ENCODE measurements at places on chromosomes 2 and 18.

DNA sequence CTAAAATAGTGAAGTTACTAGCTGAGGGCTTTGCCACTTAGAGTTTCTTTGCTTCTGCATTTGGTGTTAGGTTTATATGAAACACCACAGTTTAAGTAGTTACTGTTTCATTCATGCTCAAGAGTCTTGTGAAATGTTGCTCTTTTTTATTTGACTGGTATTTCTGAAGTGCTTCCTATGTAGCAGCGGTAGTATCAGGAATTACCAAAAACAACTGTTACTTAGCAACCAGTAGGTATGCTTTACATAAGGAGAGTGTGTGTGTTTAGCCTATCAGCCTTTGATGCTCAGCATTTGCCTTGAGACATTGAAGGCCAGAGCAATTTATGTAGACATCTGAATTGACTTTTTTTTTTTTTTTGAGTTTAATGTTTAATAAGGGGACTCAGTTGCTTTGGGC is 3.6 kb downstream of the DIS3L2 start:
- DNase-seq, result no peak

GRCh38 chr2:100831158-100831750 is 11.3 kb downstream of the NPAS2 start:
- no peak for DNase-seq

- DNase-seq, result no peak
Observed at GRCh38 chr2:51297488-51297887, 265.6 kb upstream of the NRXN1 start.

DNA sequence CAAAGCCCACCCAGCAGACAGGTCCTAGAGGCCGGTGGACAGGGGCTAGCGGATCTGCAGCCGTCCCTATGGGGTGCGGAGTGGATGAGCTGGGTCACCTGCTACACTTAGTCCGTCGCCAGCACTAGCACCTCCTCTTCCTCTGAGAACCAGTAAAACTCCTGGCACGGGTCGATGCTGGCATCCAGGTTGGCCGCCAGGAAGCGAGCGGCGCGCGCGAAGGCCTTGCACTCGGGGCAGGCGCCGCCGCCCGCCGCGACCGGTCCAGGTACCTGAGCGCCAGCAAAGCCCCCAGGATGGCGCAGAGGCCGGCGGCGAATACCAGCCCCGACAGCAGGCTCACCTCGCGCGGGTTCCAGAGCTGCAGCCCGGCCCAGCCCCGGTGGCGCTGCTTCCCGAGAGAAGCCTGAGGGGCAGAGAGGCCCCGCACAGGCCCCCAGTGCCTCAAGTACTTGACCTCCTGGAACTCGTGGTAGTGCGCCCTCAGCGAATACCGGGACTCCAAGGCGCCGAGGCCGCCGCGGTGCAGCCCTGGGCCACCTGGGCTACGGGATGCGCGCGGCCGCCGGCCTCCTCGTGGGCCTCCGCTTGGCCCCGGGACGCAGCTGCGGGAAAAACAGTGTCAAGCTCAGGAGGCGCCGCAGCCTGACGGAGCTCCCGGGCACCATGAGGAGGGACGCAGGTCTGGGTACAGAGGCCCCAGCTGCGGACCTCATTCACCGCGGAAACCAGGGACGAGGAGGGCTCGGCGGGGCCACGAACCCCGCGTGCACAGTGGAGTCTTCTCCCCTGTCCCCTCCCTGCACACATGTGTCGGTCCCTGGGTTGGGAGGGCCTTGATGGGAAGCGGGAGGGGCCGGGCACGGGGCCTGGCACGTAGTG is 27.5 kb upstream of the ALPP start:
- DNase-seq, result no peak

DNA sequence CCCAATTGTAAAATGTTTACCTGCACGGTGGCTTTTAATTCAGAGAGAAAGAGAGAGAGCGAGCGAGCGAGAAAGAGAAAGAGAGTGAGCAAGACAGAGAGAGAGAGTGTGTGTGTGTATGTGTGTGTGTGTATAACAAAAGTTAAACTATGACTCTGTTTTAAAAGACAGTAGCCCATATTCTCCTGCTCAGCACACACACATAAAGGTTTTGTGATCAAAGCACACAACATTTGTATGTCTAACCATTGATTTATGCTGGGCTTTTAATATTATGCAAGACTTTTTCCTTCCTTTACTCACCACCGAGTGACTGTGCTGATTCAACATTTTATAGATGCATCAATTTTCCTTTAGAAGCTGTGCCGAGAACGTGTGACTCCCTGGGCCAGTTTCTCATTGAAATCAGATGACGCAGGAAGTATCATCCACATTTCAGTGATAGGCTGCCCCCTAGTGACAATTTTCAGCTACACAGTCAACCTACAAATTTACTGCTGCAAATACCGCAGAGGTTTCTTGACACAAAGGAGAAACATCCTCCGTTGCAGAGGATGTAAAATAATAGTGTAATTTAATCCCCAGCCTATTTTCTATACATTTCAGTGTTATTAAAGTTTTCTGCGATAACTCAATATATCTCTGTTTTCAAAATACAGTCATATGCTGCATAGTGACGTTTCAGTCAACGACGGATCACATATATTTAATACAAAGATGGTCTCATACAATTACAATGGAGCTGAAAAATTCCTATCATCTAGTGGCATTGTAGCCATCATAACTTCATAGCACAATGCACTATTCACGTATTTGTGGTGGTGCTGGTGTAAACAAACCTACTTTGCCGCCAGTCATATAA is 165.9 kb upstream of the TANK start:
- peak; percentile 81 for DNase-seq

DNA sequence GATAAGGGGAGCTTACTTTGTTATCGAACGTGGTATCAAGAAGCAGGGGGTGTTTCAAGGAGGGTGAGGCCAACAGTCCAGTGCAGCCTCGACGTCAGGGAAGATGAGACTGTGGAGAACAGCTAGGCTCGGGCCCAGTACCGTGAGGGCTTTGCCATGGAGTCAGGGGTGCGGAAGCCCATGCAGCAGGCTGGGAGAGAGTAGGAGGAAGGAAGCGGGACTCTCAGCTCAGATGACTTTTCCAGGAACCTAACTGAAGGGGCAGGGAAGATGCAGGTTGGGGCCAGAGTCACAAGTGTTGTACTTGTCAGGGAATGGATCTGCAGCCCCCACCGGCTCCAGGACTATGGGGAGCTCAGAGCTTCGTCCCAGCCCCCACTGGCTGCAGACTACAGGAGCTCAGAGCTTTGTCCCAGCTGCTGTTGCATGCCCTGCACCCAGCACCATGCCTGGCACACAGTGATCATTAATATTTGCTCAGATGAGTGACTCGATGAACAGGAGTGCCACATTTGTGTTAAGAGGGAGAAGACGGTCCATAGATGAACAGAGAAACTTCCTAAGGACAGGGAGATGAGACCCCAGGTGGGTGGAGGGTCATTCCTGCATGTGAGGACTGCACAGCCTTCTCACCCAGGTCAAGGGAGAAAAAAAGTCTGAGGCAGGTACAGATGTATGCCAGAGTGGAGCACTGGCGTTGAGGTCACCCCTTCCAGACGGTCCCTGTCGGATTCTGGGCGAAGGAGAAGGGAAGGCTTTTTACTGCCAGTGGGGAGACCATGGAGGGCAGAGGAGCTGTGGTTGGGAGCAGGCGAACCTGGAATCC is 36.4 kb downstream of the PTGR3 start:
- DNase-seq, result no peak

GRCh38 chr2:159795841-159796690 is 1.9 kb downstream of the CD302 start:
- DNase-seq, result no peak

DNA sequence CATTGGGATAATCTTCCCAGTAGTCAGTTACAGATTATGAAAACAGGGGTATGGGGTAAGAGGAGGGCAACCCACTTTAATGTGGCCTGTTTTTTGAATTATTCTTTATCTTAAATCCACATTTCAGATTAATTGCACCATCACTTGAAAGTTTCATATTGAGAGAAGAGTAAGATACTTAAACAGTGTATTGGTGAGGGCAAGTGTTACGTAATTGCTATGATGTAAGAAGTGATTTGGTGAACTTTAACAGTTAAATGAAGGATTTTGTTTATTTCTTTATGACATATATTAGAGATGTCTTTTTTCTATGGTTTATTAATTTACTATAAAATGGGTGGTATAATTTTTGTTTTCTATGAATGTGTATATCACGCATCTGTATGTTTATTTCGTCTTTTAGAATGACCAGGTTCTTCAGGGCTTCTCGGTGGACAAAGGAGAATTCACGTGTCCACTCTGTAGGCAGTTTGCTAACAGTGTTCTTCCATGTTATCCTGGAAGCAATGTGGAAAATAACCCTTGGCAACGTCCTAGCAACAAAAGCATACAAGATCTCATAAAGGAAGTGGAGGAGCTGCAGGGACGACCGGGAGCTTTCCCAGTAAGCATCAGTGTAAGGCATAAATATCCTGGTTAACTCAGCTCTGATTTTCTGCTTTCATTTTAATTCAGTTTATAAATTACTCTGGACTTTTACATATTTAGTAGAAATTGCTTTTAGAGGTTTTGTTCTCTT is 171.2 kb upstream of the MYO3B start:
- DNase-seq, result no peak

DNA sequence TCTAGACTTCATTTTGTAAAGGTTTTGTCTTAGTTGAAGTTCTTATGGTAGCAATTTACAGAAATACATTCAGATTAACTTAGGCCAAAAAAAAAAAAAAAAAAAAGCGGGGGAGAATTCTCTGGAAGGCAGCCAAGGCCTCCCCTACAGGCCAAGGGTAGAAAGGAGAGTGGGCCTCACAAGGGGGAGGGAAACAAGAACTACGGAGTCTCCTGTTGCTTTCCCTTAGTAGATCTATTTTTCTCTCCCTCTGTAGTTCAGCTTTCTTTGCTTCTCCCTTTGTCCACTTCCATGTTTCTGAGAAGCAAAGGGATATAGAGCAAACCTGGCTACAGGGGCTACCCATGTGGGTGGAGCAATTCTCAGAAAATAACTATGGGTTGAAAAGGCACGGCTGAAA is 2.4 kb upstream of the STK11IP start:
- DNase-seq, result no peak

GRCh38 chr18:9974279-9974915 is 60.6 kb downstream of the VAPA start:
- peak; percentile 30 for DNase-seq

DNA sequence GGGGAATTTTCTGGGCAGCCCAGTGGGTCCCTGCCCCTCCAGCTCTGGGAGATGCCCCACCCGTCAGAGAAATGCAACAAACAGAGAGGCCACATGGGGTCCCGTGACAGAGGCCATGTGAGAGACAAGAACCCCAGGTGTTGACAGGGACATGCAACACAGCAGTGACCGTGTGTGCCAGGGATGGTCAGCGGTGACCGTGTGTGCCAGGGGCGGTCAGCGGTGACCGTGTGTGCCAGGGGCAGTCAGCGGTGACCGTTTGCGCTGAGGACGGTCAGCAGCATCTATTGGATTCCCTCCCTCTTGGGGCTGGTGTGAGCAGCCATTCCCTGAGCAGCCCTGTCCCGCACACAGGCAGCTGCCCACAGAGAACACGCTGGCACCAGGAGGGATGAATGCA is 146.6 kb upstream of the OTOS start:
- no peak for DNase-seq

GRCh38 chr2:144630459-144631215 is 110.7 kb upstream of the ZEB2 start:
- DNase-seq, result peak; percentile 53

- peak; percentile 12 for DNase-seq
Observed at GRCh38 chr18:55910296-55910695, 322.3 kb upstream of the TCF4 start.

GRCh38 chr2:6968319-6969100 is 51.3 kb downstream of the RNF144A start:
- DNase-seq, result peak; percentile 21

GRCh38 chr2:198440833-198441232 is 636.4 kb downstream of the PLCL1 start:
- no peak for DNase-seq

DNA sequence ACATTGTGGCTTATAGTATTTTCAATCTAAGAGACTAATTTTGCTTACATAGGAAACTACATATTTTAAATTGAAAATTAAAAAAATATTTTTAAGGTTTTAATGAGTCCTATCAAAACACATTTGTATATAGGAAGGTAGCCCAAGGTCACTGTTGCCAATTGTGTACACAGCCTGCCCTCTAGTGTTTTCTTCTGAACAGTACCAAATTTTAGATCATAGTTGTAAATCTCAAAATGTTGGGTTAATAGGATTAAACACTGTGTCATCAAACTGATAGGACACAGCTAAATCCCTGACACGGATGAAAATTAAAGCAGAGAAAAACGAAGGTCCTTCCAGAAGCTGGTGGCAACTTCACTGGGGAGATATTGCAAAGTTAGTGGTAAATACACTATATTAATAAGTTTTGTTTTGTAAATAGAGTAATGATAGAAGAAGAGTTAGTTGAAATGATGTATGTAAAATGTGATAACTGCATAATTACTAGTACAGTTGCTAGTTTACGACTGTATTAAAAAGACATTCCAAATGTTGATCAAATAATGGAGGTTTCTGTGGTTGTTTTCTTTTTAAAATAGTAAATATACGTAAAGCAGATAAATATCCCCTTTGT is 19.7 kb downstream of the CLUL1 start:
- DNase-seq, result peak; percentile 44

- no peak for DNase-seq
Observed at GRCh38 chr2:26691881-26692278, 642 bp upstream of the KCNK3 start.

Measured in M059J (cell line).